ENCODE measurements at places on chromosomes 6 and 20.

- no peak for DNase-seq
These were observed 16.6 kb downstream of the ATG5 start for GRCh38 chr6:106308985-106309384.

GRCh38 chr6:157706883-157707282 is 116.2 kb upstream of the SNX9 start:
- DNase-seq = no peak

- no peak for DNase-seq
These were observed 801 bp downstream of the CCDC28A start for GRCh38 chr6:138774370-138774769.

DNA sequence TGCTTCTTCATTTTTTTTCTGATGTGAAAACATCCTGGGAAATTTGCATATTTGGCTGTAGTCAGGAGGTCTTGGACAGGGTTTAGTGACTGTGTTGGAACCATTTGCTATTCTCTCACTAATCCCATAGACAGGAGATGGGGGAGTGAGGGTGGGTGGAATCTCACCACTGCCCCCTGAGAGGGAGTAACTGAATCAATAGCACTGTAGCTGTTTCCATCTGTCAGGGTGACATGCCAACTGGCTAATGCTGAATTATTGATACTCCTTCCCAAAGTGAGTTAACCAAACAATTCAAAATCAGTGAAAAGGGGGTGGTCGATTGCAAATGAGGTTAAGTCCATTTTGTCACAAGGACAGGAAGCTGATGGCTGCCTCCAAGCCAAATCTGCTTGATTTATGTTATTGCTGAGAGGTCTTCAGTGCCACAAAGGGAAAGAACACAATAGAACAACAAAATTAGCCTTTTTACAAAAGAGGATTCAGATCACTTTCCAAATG is 55.1 kb upstream of the B3GAT2 start:
- no peak for DNase-seq

- DNase-seq = no peak
These were observed 56.2 kb upstream of the EPB41L1 start for GRCh38 chr20:36098364-36098763.

GRCh38 chr6:18414116-18414515 is 27.0 kb downstream of the RNF144B start:
- DNase-seq = no peak

GRCh38 chr20:57275334-57275733 is 8.9 kb upstream of the BMP7 start:
- no peak for DNase-seq

DNA sequence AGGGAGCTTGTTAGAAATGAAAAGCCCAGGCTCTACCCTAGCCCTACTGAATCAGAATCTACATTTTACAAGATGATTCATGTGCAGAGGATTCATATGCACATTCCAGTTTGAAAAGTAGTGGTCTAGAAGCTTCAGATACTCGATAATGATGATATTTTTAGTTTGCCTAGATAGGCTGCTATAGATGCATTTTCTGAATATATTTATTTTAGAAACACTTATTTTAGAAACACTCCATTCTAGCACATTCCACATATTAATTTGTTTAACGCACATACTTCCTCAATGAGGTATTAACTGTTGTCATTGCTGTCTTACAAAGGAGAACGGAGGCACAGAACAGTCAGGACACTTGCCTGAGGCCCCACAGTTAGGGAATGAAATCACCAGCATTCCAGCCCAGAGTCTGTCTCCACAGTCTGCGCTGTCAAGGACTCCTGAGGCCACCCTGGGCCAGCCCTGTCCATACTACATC is 64.4 kb downstream of the SNAP25 start:
- DNase-seq = no peak

DNA sequence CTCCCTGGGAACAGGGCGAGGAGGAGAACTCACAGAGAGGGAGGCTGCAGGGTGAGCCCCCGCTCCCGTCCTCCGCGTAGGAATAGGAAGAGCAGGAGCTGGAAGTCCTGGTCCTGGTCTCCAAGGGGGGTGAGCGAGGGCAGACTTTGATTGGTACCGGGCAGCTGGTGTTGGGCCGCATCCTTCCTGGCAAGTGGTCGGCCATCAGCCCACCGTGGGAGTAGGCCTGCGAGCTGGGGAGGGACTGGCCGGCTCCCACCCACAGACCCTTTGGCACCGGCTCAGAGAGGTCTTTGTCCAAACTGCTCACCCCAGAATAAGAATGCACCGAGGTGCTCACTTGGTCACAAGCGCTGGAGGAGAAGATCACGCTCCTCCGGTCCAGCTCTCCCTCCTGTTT is 56.2 kb downstream of the GJA10 start:
- no peak for DNase-seq

DNA sequence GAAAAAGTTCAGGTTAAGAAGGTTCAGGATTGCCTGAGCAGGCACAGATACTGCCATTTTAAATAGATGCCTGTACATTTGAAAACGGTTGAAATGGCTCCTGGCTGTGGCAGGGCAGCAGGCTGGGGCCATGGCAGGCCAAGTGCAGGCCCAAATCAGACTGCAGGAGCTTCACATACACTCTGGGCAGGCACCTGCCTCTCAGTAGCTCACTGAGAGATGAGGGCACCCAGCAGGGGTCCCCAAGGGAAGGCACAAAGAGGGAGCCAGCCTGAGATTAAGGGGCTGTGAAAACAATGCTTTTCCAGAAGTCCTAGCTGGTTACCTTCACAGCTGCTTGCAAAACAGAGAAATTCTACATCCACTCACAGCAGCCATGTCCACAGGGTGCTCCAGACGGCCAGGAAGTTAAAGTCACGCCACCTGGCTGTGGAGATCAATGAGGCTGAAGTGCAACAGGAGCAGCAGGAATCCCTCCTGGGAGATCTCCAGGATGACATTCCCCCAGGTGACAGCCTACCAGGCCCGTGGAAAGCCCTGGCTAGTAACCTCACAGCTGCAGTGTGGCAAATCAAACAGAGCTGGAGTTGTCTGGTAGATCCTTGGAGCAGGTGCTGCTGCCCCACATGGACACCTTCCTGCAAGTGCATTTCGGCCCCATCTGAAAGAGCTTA is 6.2 kb upstream of the RAET1E start:
- DNase-seq = no peak

DNA sequence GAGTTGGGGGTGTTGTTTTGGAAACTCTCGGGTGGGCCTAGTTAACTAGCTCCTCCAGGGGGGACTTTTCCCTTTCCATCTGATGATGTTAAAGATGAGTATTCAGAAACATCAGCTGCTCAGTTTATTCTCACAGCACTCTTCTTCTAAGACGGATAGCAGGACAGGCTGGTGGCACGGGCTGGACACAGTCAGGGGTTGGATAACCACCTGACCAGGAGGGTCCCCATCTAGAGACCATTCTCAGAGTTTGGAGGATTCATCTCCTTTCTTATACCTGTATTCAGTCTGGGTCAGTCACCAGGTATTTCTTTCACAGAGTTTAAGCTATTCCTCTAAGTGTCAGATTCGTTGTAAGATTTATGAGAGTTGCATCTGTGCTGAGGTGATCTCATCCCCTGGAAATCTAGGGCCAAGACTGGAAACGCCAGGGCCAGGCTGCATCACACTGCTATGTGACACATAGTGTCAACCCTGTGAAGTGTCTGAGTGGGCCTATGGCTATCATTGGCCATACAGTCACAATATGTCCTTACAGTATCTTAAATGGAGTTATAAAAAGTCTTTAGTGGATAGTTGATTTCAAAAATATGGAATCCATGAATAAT is 111.7 kb downstream of the FAM50B start:
- peak; percentile 6 for DNase-seq

- no peak for DNase-seq
These were observed 665.2 kb downstream of the DOK5 start for GRCh38 chr20:55140631-55141030.

DNA sequence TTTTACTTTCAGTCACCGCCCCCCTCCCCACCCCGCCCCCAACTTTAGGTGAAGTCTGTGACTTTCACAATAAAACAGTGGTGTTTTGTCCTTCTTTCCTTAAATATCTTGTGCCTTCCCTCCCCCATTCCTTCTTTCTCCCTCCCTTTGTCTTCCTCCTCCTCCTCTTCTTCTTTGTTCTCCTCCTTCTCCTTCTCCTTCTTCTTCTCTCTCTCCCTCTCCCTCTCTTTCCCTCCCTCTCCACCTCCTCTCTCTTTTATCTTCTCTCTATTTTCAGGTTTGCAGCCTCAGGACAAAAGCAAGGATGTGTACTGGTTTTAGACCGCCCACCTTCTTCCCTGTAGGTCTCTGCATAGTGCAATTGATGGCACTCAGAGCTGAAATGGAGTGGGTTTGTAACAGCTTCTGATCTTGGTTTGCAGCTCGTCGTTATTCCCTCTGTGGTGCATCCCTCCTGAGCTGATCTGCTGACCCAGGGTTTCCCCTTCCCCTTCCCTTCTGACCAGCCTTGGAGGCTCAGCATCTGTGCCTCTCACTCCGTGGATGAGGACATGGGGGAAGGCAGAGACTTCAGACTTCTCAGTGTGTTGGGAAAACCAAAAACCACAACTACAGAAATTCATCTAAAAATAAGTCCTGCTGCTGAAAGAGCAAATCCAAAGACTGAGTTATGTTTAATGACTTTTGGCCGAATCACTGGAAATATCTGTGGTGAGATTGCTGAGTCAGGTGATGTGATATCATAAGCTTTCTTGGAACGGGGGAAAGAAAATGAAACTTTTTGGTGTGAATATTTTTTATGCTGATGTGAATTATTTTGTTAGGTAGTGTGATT is 6.9 kb downstream of the VGLL2 start:
- DNase-seq = no peak

DNA sequence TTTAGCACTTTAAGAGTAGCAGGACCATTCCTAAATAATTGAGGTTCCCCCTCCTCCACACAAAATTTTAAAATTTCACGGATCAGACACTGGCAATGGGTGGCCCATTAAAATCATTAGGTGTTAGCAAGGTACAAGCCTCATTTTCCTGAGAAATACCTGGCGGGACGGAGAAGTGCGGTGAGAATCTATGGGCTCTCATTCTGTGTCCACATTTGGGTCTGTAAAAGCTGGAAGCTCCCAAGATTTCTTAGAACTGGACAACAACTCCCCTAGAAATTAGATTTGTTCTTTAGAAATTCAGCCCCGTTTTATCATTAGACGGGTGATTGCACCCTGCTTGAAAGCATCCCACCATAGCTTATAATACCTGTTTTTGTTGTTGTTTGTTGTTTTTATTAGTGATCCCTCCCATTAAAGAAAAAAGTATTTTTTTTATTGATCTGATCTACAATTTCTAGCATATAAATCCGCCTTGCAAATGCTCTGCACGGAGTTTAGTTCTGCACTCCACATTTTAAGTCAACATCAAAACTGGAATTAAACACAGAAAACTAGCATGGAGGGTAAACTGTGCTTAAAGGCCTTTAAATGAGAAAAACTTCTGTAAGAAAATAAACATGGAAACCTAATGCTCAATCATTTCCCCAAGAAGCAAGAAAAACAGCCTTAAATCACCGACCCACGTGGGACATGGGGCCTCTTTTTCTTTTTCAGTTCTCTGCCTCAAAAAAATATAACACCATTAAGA is 5.7 kb downstream of the SIM1 start:
- DNase-seq = no peak

DNA sequence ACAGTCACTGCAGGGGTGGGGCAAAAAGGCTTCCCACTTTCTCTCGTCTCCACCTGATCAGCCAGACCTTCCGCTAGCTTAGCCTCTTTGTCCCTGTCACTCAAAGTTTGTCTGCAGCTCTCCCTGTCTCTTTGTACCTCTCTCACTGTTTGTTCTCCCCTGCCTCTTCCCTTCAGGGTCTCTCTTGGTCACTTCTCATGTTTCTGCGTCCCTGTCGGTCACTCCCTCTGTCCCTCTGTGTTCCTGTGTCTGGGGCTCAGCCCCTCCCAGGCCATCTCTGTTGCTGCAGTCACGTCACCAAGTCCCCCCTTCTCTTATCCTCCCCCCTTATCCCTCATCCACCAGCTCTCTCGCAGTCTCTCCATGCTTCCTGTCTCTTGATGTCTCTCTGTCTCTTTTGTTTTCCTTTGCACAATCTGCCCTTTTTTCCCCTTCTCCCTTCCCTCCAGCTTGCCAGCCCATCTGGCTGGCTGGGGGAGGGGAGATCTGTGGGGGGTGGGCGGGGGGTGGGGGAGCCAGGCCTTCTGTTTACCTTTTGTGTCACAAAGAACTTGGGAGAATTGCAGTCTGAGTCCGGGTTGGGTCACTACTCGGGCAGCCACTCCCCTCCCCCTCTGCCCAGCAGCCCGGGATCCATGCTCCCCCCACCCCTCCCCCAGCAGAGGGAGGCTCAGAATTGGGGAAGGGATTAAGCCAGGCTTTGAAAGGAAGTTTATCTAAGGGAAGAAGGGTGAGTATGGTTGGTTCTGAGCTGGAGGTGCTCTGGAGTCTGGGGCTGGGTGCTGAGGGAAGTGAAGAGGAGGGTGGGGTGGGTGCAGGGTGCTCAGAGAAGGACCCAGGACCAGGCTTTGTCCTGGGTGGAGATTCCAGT is 32.3 kb downstream of the FOXP4 start:
- no peak for DNase-seq

DNA sequence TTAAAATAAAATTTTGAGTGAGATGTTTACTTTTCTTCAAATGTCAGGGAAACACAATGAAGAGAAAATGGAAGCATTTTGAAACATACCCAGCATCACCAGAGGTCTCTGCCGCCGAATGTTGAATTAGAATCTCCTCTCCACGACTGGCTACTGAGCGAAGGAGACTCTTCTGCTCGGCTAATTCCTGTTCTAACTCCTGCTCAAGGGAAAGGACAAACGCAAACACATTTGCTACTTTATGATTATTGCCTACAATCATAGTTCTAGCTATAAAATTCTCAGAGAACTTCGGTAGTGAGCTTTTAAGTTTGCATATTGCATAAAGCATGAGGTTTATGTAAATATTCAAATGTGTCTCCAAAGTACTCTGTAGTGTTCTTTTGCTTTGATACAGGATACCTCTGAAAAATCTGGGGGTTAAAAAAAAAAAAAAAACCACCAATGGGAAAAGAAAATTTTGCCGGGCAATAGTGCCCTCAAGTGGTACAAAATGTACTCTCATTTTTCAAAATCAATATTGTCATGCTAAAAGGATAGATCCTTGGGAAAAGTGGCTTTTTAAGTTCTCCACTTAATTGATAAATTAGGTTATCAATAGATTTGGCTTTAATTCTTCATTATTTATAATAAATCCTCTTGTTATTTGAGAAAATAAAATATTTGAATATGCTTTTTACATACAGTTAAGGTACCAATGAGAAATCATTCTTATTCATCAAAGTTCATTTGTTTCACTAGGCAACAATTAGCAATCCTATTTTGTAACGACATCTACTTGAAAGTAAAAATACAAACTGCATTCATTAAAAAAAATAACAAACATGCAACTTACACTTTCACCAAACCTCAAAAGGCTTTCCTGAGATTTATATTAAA is 369.0 kb downstream of the SYNE1 start:
- DNase-seq = no peak

DNA sequence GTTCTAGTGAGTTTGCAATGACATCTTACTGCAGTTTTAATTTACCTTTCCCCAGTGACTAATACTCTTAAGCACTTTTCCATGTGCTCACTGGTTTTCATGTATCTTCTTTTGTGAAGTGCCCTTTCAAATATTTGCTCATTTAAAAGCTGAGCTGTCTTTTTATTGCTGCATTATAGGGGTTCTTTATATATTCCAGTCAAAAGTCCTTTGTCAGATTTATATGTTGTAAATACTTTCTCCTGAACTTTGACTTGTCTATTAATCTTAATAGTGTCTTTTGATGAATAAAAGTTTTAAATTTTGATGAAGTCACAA is 50.2 kb upstream of the ELOVL5 start:
- no peak for DNase-seq

- peak; percentile 77 for DNase-seq
These were observed 81.0 kb downstream of the GPX5 start for GRCh38 chr6:28606424-28607391.

GRCh38 chr6:13615792-13616120 is 621 bp downstream of the NOL7 start:
- peak; percentile 13 for DNase-seq
